Mesothelial cell of epicardium (in vitro differentiated cells): ENCODE measurements at places on chromosomes 16 and 17. TPM values are rescaled to one million over a fixed set of nuclear protein-coding genes. Genes with fewer than 3 reads are reported as not detected.

GRCh38 chr17:36940313-36941264 is 3.3 kb downstream of the LHX1 start:
- no peaks in the 10 kb centered on the region for H3K36me3 ChIP-seq
- no peak overlapping the region for H3K27ac ChIP-seq
- H3K4me1 ChIP-seq, result peaks cover 34% of the 10 kb centered on the region
- no peak for DNase-seq
- peaks cover 99% of the 10 kb centered on the region for H3K27me3 ChIP-seq

GRCh38 chr17:75698659-75699058 is 22.6 kb upstream of the ITGB4 start:
- peaks cover 32% of the 10 kb centered on the region for H3K36me3 ChIP-seq
- no peaks in the 10 kb centered on the region for H3K27me3 ChIP-seq
- H3K4me3 ChIP-seq, result no peak overlapping the region
- peak overlapping the region; percentile 12 for H3K27ac ChIP-seq
- DNase-seq, result no peak

DNA sequence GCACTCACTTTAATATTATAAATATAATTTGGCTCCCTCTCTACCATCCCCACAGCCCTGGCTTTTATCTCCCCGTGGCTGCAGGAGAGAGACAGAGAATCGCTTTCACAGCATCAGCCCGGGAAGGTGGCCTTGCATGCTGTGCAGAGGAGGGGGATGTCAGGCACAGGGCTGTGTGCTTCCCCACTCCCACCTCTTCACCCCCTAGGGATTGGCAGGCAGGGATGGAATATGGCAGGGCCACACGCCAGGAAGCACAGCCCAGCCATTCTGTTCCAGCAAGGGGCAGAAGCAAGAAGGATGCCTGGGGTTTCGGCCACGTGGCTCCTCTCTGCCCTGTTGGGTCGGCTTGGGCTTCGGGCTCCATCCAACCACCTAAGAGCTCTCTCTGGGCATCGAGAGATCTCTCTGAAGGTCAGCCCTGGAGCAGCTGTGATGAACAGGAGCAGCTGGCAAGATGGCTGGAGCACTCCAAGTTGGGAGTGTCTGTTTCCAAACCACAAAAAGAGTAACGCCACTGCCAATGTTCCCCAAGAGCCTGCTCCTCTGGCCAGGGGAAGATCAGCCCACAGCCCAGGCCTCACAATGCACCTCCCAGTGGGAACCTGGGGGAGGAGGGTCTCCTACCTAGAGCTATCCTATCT is 223.2 kb downstream of the C16orf78 start:
- peaks cover 2% of the 10 kb centered on the region for H3K27me3 ChIP-seq
- H3K36me3 ChIP-seq, result no peaks in the 10 kb centered on the region
- no peak overlapping the region for H3K27ac ChIP-seq
- H3K4me1 ChIP-seq, result peaks cover 39% of the 10 kb centered on the region

DNA sequence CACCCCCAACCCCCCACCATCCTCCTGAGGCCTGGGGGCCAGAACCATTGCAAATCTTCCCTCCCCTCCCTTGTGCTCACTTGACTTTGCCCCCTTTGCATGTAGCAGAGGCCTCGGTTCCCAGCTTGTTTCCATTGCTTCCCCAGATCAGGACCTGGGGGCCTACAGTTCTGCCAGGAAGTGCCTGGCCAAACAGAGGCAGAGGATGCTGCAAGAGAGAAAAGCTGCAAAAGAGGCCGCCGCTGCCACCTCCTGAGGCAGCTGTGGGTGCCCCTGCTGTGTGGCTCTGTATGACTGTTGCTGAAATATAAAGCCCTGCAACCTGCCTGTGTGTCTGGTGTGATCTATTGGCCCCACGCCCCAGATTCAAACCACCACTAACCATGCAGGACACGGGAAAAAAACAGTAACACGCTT is 2.3 kb downstream of the NDUFB10 start:
- H3K4me1 ChIP-seq, result peaks cover 34% of the 10 kb centered on the region
- no peak for DNase-seq
- peaks cover 6% of the 10 kb centered on the region for H3K36me3 ChIP-seq
- no peaks in the 10 kb centered on the region for H3K27me3 ChIP-seq

DNA sequence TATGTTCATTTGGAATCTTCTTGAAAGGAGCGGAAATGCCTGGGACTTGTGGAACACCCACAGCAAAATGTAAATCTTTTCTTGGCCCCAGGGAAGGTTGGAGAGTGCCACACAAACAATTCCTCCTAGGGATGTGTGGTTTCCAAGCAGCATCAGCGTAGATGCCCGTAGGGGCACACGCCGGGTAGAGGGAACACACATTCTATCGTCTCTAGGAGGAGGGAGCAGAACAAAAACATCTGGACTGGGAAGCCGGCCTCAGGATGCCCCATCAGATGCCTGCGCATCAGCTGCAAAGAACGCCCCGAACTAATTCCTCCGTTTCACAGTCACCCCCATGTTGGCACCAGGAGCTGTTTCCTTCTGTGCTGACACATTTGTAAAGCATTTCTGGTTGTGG is 357.9 kb upstream of the ZFHX3 start:
- DNase-seq, result no peak
- H3K4me1 ChIP-seq, result peaks cover 9% of the 10 kb centered on the region
- H3K36me3 ChIP-seq, result no peaks in the 10 kb centered on the region
- peaks cover 10% of the 10 kb centered on the region for H3K27me3 ChIP-seq
- no peak overlapping the region for H3K27ac ChIP-seq
- no peak overlapping the region for H3K4me3 ChIP-seq

DNA sequence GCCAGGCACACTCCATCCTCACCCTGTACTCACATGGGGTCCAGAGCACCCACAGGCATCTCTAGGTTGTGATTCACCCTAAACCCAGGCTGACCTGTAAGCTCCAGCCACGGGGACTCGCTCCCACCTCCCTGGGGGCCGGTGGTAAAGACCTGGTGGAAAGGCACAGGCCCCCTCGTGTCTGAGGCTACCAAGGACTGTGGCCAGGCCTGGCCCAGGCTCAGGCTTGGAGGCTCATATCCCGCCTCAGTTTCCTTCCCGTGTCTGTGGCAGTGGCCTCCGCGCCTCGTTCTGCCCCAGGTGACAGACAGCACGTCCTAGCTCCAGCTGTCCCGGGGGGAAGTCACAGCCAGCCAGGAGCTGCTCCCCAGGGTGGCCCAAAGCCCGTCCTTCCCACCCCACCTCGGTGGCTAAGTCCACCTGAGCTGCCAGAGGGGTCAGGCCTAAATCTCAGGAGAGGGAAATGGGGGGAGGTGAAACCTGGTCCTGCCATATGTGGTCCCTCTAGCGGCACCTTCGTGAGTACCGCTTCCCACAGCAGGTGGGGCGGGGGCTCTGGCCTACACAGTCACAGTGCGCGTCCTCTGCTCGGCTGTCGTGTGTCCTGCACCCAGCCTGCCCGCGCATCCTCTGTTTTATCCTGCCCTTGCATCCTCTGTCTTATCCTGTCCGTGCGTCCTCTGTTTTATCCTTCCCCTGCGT is 12.6 kb downstream of the CDH15 start:
- no peaks in the 10 kb centered on the region for H3K36me3 ChIP-seq
- no peak for DNase-seq
- H3K4me1 ChIP-seq, result no peaks in the 10 kb centered on the region

GRCh38 chr16:56689171-56689570 is 6.9 kb downstream of the MT1X start:
- peaks cover 3% of the 10 kb centered on the region for H3K36me3 ChIP-seq
- no peak overlapping the region for H3K4me3 ChIP-seq
- H3K4me1 ChIP-seq, result peaks cover 17% of the 10 kb centered on the region
- H3K27ac ChIP-seq, result no peak overlapping the region
- DNase-seq, result no peak

DNA sequence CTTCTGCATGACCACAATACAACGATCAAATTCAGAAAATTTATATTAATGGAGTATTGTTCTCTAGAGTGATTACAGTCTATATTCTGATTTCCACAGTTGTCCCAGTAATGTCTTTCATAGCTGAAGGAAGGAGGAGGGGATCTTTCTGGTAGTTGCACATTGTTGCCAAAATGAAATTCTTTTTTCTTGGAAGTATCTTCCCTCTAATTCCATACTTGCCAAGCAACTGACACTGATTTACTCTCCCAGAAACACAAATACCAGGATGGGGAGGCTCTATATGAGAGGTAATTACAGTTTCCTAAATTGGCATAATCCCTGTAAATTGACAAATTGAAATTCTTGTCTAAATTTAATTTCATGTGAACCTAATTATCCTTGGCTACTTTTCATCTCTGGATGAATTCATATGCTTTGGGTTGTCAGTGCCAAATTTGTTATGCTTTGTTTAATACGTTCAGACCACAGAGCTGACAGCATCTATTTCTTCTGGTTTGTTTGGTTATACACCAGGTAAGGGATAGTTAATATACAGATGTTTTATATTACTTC is 30.0 kb downstream of the NOL11 start:
- H3K4me1 ChIP-seq, result no peaks in the 10 kb centered on the region
- DNase-seq, result no peak
- H3K36me3 ChIP-seq, result peaks cover 19% of the 10 kb centered on the region
- H3K27ac ChIP-seq, result no peak overlapping the region
- H3K27me3 ChIP-seq, result no peaks in the 10 kb centered on the region

GRCh38 chr17:29674281-29674680 is 51.6 kb upstream of the CORO6 start:
- peaks cover 5% of the 10 kb centered on the region for H3K36me3 ChIP-seq
- no peaks in the 10 kb centered on the region for H3K4me1 ChIP-seq
- H3K27me3 ChIP-seq, result no peaks in the 10 kb centered on the region
- no peak for DNase-seq
- H3K4me3 ChIP-seq, result no peak overlapping the region

DNA sequence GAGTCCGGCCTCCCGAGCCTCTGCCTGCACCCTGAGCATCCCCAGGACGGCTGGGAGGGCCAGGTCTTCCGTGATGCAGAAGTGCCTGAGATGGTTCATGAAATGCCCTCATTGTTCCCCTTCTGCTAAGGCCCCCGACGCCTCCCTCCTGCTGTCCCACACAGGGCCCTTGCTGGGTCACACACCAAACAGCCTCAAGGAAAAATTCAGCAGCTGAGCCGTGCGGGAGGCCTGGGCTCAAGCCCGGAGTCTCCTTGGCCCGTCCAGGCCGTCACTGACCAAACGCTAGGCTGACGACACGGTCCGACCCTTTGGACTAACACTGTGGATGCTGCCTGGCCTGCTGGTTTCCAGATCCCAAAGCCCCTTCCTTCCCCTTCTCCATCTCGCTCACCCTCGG is 90.2 kb downstream of the RTN4RL1 start:
- H3K4me1 ChIP-seq, result peaks cover 5% of the 10 kb centered on the region
- no peak for DNase-seq
- H3K4me3 ChIP-seq, result no peak overlapping the region
- H3K27me3 ChIP-seq, result peaks cover 15% of the 10 kb centered on the region

- H3K27me3 ChIP-seq, result peaks cover 26% of the 10 kb centered on the region
- no peaks in the 10 kb centered on the region for H3K36me3 ChIP-seq
- no peak for DNase-seq
- peak overlapping the region; percentile 45 for H3K27ac ChIP-seq
- H3K4me3 ChIP-seq, result no peak overlapping the region
Observed at GRCh38 chr16:86363057-86363490, 147.3 kb upstream of the FOXF1 start.

GRCh38 chr17:40343219-40344119 is 21.1 kb downstream of the GJD3 start:
- peaks cover 70% of the 10 kb centered on the region for H3K4me1 ChIP-seq
- peak overlapping the region; percentile 94 for H3K27ac ChIP-seq

GRCh38 chr17:34252095-34252443 is 3.0 kb upstream of the CCL2 start:
- peaks cover 3% of the 10 kb centered on the region for H3K27me3 ChIP-seq
- no peaks in the 10 kb centered on the region for H3K36me3 ChIP-seq
- no peak overlapping the region for H3K4me3 ChIP-seq

- no peak for DNase-seq
- H3K4me3 ChIP-seq, result peak overlapping the region; percentile 58
- peaks cover 84% of the 10 kb centered on the region for H3K27me3 ChIP-seq
- no peak overlapping the region for H3K27ac ChIP-seq
- no peaks in the 10 kb centered on the region for H3K36me3 ChIP-seq
- H3K4me1 ChIP-seq, result peaks cover 9% of the 10 kb centered on the region
Observed at GRCh38 chr17:42182927-42183734, 2.1 kb downstream of the HCRT start.

DNA sequence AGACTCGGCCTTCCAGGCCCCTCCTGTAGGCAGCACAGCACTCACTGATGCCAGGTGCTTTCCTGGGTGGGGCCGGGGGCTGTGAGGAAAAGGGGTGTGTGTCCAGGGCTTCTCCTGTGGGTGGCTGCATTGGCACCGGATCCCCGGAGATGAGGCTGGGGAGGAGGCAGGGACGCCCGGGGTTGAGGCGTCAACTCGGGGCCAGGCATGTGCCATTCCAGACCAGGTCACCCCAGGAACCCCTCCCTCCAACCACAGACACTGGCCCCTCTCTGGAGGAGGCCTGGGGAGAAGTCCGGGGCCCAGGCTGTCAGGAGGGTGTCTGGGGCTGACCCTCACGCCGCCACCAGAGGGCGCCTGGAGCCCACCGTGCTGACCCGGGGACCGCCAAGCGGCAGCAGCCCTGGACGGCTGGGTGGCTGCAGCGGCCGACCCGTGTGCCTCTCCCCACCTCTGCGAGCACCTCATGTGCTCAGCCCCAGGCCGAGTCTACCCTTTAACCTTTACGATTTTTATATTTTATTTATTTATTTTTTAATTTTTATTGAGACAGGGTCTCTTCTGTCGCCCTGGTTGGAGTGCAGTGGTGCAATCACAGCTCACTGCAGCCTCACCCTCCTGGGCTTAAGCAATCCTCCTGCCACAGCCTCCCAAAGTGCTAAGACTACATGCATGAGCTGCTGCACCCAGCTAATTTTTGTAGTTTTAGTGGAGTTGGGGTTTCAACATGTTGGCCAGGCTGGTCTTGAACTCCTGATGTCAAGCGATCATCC is 3.2 kb upstream of the METRN start:
- peak; percentile 72 for DNase-seq
- peaks cover 3% of the 10 kb centered on the region for H3K4me1 ChIP-seq
- H3K4me3 ChIP-seq, result no peak overlapping the region
- no peak overlapping the region for H3K27ac ChIP-seq
- peaks cover 78% of the 10 kb centered on the region for H3K27me3 ChIP-seq
- no peaks in the 10 kb centered on the region for H3K36me3 ChIP-seq

DNA sequence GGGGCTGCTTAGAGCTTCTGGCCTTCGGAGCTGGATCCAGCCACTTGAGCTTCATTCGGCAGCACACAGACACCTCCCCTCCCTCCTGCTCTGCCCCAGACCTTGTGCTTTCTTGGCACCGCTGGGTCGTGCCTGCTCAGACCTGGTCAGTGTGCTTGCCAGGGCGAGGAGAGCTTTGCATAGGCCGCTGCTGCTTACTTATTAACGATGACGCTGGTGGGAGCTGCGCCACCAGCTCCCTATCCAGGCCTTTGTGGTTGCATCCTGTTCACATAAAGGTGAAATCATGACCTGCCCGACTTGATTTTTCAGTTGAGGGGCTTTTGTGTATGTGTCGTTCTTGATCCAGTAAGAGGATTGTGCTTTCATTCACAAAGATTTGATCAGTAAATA is 101.1 kb downstream of the MSI2 start:
- no peak overlapping the region for H3K27ac ChIP-seq
- H3K4me3 ChIP-seq, result no peak overlapping the region
- peaks cover 28% of the 10 kb centered on the region for H3K4me1 ChIP-seq
- DNase-seq, result no peak
- H3K27me3 ChIP-seq, result no peaks in the 10 kb centered on the region
- H3K36me3 ChIP-seq, result peaks cover 2% of the 10 kb centered on the region

- DNase-seq, result no peak
- H3K27me3 ChIP-seq, result no peaks in the 10 kb centered on the region
- no peak overlapping the region for H3K4me3 ChIP-seq
- H3K4me1 ChIP-seq, result peaks cover 8% of the 10 kb centered on the region
- no peak overlapping the region for H3K27ac ChIP-seq
Observed at GRCh38 chr16:81410643-81411293, 33.8 kb upstream of the CMIP start.

Gene CD300C
- total RNA-seq, result not detected in 3 replicates

Gene KRT39
- total RNA-seq, result not detected in 3 replicates

Gene SGSH
- total RNA-seq, result 49.6 to 57.0 TPM (median 53.7 TPM) in 3 replicates

Gene SLC7A6OS
- 20.4 to 23.3 TPM (median 22.7 TPM) in 3 replicates for total RNA-seq

Gene AKAP10
- total RNA-seq, result 39.0 to 40.1 TPM (median 39.6 TPM) in 3 replicates

Gene PLD6
- 1.7 to 2.4 TPM (median 2.3 TPM) in 3 replicates for total RNA-seq

Gene ZBTB4
- 36.4 to 40.1 TPM (median 39.7 TPM) in 3 replicates for total RNA-seq

Gene KRT27
- total RNA-seq, result not detected in 3 replicates

Gene KRT23
- 2.3 to 2.8 TPM (median 2.6 TPM) in 3 replicates for total RNA-seq

Gene PLXDC1
- total RNA-seq, result 15.4 to 18.6 TPM (median 17.0 TPM) in 3 replicates
